ENCODE measurements at places on chromosomes 2 and 18.
A peak's percentile ranks its signal among the peaks of the same experiment; 100 is the strongest.

DNA sequence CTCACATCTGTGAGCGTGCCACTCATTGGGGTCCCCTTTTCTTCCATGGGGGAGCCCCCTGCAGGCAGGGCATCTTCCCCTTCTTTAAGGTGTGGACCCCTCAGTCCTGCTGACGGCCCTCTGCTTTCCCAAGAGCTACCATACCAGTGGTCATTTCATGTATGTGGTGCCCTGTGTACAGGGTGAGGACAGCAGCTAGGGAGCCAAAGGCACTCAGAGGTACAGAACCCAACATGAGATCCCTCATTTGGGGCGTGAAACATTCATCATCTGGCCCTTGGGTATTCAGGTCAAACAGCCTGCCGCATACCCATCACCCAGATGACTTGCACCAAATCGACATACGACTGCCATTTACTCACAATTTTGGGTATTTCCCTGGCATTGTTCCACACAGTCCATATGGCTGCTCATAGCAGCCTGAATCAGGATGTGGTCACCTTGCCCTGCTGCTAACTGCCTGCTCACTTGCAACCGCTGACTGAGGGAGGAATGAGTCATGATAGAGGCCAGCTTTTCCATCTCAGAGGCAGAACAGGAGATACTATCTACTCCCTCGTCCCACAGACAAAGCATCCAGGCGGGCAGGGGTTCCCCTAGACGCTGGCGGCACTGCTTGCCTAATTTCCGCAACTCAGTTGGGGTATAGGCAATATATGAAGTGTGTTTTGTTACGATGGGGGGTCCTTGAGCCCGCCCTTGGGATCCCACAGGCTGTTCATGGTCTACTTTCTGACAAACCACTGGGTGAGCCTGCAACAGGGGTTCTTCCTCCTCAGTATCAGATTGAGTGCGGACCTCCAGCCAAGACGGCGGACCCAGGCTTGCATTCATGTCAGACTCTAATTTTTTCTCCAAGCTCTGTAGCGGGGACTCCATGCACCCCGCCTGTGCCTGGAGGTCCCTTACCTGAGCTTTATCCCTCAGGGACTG is 228.6 kb downstream of the SATB2 start:
- DNase-seq, result no peak

- no peak for DNase-seq
Measured at GRCh38 chr2:97766567-97766966, 53.2 kb downstream of the ZAP70 start.

DNA sequence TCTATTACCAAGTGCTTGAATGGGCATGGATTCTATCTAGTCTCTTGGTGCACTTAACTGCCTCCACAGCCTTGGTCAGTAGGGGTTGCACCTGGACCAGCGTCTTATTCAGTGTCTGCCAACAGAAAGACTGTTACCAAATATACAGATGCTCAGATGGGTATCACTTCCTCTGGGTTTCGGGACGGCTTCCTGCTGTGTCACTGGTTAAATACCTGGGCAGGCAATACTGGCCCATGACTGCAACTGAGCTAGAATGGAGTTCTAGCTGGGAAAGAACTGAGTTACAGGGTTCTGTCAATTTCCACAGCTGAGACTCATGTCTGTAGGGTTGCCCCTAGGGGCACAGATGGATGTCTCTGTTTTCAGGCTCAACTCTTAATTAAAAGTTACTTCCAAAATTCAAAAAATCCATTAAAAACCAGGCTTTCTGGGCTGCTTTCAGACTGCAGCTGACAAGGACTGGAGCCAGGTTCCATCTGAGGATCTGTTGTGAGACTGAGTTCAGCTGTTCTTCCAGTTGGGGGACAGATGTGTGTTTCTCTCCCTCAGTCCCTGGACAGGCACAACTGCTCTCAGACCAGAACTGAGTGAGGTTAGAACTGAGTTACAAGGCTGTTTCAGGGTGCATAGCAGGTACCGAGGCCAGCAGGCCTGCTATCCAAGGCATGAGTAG is 789.6 kb upstream of the SLC8A1 start:
- DNase-seq, result peak; percentile 84

GRCh38 chr2:236317938-236318396 is 53.8 kb upstream of the ASB18 start:
- peak; percentile 12 for DNase-seq

DNA sequence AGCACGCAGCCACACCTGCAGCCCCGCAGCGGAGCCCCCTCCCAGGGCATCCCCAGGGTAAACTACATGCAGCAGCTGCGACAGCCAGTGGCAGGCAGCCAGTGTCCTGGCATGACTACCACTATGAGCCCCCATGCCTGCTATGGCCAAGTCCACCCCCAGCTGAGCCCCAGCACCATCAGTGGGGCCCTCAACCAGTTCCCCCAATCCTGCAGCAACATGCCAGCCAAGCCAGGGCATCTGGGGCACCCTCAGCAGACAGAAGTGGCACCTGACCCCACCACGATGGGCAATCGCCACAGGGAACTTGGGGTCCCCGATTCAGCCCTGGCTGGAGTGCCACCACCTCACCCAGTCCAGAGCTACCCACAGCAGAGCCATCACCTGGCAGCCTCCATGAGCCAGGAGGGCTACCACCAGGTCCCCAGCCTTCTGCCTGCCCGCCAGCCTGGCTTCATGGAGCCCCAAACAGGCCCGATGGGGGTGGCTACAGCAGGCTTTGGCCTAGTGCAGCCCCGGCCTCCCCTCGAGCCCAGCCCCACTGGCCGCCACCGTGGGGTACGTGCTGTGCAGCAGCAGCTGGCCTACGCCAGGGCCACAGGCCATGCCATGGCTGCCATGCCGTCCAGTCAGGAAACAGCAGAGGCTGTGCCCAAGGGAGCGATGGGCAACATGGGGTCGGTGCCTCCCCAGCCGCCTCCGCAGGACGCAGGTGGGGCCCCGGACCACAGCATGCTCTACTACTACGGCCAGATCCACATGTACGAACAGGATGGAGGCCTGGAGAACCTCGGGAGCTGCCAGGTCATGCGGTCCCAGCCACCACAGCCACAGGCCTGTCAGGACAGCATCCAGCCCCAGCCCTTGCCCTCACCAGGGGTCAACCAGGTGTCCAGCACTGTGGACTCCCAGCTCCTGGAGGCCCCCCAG is 254.1 kb downstream of the GLI2 start:
- DNase-seq, result no peak

- DNase-seq, result no peak
Measured at GRCh38 chr2:86603905-86604304, 19.8 kb downstream of the RNF103 start.

DNA sequence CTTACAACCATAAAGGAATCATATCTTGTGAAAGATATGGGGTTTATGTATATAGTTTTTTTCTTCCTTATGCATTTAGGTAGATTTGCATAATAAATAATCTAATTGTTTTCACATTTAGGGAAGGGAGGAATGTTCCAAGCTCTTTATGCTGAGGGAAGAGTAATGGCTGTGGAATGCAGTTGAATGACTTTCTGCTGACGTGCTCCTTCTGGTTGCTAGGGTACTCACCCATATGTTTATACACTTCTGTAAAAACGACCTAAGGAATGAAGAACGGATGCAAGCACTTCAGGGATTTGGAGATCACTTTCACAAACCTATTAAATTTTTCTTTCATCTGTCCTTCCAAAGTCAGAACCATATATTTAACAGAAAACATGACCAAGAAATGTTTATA is 29.2 kb upstream of the PPP4R1 start:
- peak; percentile 81 for DNase-seq

GRCh38 chr2:218387369-218388194 is 5.5 kb downstream of the SLC11A1 start:
- peak; percentile 87 for DNase-seq

DNA sequence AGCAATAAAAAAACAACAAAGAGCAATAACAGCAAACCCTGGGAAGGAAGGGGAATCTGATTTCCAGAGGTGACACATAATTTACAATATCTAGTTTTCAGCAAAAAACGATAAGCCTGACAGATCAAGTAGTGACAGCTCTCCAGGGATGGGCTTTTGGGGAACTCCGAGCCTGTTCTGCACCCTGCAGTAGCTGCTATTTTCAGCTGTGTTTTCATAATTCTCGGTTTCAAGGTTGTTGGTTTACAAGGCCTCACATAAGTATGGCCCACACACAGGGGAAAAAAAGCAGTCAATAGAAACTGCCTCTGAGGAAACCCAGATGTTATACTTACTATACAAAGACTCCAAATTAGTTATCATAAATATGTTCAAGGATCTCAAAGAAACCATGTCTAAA is 67.7 kb upstream of the CTLA4 start:
- DNase-seq, result no peak

DNA sequence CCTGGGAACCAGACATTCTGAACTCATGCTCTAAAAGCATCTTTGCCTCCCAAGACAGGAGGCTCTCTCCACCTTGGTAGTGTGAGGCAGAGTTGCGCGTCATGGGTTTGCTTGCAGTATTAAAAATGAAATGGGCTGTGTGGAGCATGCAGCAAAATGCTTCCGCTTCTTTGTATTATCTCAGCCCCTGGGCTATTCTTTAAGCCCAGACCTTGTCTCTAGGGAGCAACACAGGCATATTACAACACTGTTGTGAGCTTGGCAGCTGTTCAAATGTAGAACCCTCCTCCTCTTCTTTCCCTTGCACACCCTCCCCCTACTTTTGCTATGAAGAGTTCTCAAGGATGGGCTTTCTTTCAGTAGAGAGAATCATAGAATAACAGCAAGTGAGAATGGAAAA is 185.1 kb upstream of the LHCGR start:
- DNase-seq, result peak; percentile 28

- no peak for DNase-seq
Measured at GRCh38 chr2:112683550-112684414, 37.0 kb upstream of the NT5DC4 start.

DNA sequence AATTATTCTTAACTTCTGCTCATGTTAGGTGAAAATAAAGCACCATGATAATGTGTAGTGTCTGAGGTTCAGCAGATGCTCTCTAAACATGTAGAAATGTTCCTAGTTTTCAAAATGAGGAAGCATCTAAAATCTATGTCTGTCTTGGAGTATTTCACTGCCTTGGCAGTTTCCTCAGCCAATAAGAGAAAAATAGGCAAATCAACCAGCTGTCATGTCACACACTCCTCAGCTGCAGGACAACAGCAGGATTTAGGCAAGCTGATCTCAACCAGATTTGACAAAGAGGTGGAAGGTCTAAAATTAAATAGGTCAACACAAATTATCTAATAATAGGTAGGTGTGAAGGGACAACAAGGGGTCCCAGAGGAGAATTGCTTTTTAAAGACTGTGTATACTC is 164.1 kb upstream of the BOD1L2 start:
- no peak for DNase-seq

DNA sequence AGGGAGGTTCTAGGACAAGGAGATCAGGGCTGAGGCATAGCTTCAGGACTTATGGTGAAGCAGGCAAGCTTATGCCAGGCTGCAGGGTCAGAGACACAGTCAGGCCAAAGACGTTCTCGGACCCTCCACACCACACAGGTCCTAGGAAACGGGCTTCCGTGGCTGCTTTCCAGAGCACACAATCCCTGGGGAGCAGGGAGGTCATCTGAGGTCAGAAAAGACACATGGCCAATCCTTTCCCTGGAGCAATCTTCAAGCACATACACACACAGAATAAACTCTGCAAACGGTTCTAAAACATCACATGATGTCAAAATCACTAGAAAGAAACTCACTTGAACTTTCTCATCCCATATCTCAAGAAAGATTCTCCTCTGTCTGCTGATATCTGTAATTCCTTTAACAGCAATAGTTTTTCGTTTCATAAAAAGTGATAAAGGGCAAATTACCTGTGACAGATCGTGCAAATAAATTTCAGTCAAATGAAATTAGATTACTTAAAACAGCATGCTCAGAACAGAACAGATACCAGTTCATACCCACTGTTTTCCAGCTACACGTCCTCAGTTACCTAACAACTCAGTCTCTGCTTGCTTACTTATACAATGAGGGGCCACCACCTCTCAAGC is 63.9 kb downstream of the MBOAT2 start:
- DNase-seq, result no peak

DNA sequence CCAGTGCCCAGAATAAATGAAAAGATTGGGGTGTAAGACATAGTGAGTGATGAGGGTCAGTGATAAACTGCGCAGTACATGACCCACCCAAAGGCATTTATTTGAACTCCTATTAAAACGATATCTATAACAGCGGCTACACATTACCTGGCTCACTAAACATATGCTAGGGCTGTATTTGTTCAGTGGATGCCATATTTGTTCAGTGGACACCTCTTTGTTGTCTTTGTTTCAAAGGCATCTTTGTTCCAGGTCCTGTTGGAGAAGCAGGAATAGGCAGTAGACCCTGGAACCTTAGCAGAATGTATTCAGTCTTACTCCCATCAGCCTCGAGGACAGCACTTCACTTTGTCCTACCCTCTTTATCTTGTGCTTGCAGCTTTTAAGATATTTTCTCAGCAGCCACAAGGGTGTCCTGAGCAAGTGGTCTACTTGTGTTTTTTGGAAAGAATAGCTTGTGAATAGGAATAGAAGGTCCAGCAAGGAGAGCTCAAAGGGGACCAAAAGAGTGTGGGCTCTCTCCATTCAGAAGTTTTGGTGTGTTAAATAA is 650.8 kb upstream of the FANCL start:
- DNase-seq, result no peak

DNA sequence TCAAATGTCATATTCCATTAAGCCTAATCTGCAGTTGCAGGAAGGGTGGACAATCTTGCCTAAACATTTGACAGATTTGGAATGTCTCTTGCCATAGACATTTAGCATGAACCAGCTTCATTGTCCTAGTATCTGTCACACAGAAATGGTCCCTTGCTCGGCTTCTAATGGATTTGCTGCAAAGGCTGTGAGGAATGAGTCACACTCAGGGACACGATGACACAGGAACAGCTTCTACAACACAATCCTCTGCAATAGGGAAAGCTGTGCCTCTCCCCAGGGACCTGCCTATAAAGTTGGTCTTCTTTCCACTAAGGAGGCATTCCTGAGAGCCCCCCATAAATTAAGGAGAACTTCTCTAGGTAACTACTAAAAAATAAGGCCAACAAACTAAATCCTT is 155.1 kb upstream of the L3MBTL4 start:
- DNase-seq, result no peak

GRCh38 chr2:214311031-214311533 is 99.8 kb upstream of the VWC2L start:
- DNase-seq, result no peak

DNA sequence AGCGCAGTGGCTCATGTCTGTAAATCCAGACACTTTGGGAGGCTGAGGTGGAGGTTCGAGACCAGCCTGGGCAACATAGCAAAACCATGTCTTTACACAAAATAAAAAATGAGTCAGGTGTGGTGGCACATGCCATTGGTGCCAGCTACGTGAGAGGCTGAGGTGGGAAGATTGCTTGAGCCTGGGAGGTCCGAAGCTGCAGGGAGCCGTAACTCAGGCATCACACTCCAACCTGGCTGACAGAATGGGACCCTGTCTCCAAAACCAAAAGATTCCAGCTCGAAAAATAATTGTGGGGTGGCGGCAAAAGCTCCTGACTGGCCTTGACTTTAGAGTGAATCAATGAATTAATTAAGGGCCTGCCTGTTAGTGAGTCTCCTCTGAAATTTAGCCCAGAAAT is 1.2 kb upstream of the ALPP start:
- no peak for DNase-seq

GRCh38 chr2:24021122-24021998 is 11.5 kb downstream of the MFSD2B start:
- no peak for DNase-seq

- DNase-seq, result no peak
Measured at GRCh38 chr2:219499058-219499307, 292 bp downstream of the GMPPA start.
